ENCODE measurements at places on chromosomes 2 and 18.

DNA sequence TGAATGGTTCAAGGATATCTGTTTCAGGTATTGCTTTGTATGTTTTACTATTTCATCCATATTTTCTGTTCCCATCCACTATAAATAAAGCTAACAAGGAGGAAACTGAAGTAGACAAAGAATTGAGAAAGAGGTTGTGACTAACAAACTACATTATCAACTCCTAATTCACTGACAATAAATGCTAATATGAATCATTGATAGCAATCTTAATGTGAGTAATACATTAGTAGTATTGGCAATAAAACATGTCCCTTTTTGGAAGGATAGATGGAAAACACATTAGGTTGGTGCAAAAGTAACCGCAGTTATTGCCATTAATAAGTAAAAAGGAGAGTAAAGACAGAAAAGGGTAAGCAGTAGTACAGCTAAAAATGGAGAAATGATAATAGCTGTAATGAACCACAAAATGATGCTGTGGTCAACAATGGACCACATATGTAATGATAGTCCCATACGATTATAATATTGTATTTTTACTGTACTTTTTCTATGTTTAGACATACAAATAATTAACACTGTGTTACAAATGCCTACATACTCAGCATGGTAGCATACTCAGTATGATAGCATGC, 104.7 kb downstream of the THADA start:
- no peak for DNase-seq

- DNase-seq, result peak; percentile 0
These were observed 271.3 kb downstream of the KCNS3 start for GRCh38 chr2:18149660-18150246.

DNA sequence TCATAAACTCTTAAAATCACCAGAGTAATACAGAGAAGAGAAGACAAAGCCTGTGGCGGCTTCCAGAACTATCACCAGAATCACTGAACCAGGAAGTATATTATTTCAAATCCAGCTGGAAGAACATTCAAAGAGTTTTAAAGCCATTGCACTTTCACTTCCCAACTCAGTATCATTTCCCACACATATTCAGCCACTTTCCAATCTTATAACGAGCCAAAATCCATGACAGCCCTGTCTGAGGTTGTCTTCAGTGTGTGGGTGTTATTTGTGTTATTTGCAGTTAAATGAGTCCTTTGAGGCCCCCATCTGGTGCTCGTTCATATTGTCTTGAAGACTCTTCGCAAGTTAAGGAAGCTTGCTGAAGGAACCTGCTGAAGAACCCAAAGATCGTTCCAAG, 559.9 kb downstream of the TSN start:
- no peak for DNase-seq

DNA sequence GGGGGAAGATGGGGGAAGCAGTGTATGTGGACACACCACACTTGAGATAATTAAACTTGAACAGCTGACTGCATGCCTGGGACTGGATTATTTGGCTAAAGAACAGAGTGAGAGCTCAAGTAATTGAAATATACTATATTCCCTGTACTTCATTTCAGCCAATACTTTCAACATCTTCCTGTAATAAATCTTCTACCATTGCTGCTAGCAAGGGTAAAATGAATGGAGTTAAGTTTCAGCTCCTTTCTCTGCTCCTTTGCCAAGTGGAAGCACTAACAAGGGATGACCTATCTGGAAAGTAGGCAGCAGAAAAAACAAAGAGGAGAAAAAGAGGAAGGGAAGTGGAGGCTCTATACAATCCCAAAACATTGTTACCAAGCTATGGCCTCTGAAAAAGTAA, 50.9 kb downstream of the MMADHC start:
- DNase-seq, result no peak

DNA sequence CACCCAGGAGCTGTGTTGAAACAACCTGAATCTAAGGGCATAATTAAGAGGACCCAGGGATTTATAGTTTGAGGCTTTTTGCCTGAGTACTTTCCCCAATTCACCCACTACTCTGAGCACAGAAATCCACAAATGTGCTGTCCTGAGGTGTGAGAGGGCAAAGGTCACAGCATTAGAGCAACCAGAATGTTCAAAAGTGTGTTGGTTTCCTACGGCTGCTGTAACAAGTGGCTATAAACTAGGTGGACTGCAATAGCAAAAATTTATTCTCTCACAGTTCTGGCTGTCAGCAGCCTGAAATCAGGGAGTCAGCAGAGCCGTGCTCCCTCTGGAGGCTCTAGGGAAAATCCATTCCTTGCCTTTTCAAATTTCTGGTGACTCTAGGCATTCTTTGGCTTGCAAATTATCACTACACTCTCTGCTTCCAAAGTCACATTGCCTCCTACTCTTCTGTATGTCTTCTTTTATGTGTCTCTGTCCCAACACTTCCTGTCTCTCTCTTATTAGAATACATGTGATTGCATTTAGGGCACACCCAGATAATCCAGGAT, 91.4 kb upstream of the TACR1 start:
- DNase-seq, result no peak

DNA sequence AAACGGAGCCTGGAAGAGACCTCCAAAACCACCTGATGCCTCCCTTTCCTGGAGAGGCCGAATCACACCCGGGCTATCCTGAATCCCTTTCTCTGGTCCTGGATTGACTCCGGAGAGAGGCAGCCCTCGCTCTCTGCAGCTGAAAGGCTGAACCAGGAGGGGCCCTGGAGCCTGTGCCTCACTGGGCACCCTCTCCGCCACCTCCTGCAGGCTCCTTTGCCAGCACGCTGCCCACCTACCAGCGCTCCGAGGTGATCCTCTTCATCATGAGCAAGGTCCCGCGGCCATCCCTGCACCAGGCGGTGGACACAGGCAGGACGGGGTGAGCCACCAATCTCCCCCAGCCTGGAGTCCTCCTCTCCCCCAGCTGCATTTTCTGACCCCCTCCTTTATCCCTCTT, 35.7 kb downstream of the POMC start:
- DNase-seq, result no peak

GRCh38 chr18:58177004-58177717, 133.1 kb downstream of the NEDD4L start:
- DNase-seq, result no peak

DNA sequence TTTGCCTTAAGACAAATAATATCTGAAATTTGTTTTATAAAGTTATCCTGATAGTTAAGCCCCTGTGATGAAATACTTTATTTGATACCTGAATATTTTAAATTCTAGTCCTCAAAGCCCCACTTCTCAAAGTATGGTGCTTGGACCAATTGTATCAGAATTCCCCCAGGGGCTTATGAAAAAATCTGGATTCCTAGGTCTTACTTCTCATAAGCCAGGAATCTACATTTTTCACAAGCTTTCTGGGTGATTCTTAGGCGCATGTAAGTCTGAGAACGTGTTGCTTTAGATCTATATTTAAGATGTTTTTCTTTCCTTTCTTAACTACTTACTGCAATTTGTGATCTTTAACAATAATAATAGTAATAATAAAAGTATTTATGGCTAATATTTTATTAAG, 53.1 kb downstream of the MYO1B start:
- DNase-seq, result no peak

DNA sequence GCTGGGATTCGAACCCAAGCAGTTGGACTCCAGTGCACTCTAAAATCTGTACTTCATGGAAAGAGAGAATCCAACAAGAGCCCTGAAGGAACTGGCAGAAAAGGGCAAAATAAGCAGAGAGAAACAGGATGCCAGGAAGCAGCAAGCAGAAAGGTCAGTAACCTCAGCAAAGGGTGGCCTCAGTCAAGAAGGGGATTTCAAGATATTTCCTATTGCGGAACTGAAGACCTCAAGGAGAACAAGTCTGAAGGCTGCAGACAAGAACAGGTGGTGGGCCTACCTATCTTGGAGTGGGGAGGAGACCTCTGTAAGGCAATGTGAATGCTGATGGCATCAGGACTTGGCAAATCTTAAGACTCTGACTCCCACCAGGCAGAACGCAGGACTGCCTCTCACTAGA, 20.1 kb upstream of the MREG start:
- no peak for DNase-seq

DNA sequence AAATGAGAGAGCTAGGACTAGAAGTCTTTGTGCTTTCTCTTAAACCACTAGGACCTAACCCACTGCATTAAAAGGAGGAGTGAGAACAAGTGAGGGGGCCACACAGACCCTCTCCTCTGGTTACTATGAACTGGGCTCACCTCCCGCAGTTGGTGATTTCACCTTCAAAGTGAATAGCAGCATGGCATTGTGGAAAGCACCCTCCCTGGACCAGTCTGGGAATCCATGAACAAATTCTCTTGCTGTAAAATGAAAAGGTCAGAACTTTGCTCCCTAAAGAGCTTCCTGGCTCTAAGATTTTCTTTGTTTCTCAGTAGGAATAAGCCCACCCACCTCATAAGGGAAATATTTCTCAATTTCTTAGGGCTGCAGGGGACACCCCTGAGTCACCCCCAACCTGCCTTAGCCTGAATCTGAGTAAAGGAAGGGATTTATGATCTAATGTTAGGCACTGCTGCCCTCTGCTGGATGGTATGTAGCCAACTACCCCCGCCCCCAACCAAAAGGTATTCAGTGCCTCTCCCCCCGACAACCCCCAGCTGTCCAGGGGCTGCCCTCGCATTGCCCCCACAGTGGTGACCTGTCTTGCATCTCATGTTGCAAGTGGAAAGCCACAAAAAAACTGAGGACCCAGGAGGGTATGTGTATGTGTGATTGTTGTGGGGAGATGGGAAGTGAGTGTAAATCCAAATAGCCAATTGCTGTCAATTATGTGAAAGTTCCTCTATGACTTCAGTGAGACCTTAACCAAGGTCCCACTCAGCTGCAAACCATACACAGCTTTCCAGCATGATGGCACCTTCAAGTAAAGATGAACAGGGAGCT, 230.9 kb upstream of the SLC14A2 start:
- DNase-seq, result peak; percentile 35

- no peak for DNase-seq
These were observed 13.1 kb upstream of the UXS1 start for GRCh38 chr2:106207246-106207645.

DNA sequence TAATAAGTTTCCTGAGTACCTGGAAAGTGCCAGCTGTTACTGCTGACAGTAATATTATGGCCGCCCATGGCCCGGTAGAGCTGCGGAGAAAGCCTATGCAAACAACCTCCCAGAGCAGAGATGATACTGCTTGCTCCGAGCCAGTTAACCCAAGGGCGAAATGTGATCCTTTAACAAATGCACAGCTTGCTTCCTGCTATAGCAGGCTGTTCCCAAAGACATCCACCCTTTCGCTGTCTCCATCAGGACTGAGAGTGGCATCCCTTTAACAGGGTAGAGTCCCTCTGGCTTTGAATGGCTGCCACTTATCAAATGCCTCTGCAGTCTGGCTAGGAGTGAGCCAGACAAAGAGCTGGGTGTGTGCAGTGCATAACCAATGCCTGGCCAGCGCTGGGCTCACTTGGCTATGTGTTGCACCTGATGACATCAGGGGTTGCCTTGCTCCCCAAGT, 69.7 kb upstream of the DAPL1 start:
- no peak for DNase-seq

DNA sequence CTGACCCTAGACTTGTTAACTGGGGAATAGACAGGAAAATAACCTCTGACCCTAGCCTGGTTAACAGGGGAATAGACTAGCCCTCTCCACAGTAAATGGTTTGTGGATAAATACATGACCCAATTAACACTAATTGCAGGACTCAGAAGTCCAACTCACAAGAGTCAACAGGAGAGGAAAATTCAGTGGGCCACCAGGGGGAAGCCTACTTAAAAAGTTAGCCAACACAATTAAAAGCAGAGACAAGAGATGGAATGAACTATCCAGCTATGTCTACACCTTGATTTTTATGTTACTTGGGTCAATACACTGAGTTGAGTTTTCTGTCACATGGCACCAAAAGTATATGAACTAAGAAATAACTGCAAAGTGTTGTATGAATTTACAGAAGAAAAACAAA, 158.8 kb upstream of the SLC39A10 start:
- peak; percentile 73 for DNase-seq

- DNase-seq, result no peak
These were observed 6.2 kb downstream of the TTL start for GRCh38 chr2:112488201-112488600.

GRCh38 chr2:176147800-176148496, 3.4 kb upstream of the HOXD4 start:
- no peak for DNase-seq

DNA sequence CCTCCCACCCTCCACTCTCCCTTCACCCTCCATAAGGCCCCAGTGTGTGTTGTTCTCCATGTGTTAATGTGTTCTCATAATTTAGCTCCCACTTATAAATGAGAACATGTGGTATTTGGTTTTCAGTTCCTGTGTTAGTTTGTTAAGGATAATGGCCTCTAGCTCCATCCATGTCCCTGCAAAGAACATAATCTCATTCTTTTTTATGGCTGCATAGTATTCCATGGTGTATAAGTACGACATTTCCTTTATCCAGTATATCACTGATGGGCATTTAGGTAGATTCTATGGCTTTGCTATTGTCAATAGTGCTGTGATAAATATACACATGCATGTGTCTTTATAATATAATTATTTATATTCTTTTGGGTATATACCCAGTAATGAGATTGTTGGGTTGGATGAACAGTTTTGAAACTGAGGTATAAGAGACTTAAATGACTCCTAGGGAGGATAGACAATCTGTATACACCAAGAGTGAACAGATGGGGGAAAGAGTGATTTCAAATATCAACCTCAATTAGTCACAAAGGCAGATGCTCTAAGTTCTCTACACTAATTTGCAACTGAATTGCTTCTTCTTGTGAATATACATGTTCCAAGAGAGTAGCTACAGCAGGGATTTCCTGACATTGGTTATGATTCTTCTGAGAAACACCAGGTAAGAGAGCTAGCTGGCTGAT, 23.7 kb downstream of the CWC22 start:
- no peak for DNase-seq

DNA sequence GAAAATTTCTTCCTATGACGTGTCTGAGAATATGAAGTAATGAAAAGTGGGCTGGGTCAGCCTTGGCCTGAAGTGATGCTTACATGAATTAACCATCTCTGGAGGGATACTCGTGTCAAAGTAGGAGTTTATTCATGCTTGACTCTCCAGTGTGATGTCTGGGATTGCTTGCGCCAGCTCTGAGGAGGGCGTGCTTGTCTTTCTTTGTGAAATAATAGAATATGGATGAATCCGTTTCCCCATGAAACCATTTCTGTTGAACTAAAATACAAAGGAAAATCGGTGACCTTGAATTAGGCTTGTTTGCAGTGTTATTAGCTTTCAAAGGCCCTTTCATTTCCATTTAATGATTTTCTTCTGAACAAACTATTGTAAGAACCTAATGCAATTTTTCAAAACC, 77.9 kb downstream of the EML6 start:
- no peak for DNase-seq

DNA sequence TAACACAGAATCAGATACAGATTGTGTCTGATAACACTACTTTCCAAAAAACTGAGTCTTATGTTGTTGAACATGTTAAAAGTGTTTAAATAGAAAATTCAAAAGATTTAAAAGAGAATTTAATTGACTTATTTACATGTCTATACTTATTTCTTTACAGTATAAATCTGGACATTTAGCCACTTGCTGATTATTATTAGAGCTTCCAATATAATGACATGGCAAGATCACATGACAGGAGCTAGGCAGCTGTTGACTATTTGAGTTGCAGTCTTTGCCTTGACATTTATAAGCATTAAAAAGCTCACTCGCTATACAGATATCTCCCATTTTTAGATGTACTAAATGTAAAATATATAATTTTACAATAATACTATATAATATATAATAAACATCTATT, 6.4 kb upstream of the TMEFF2 start:
- no peak for DNase-seq

- no peak for DNase-seq
These were observed 158.9 kb downstream of the ATAD2B start for GRCh38 chr2:23767876-23768621.

- DNase-seq, result no peak
These were observed 5.8 kb downstream of the DLX2 start for GRCh38 chr2:172096626-172097547.

GRCh38 chr18:45449418-45450227, 165.7 kb upstream of the SLC14A2 start:
- no peak for DNase-seq
